Psoas muscle (tissue), 8 donors: ENCODE measurements at places on chromosomes 12 and 14.

- DNase-seq = no peak
Measured at GRCh38 chr14:85461432-85462133, 68.4 kb upstream of the FLRT2 start.

DNA sequence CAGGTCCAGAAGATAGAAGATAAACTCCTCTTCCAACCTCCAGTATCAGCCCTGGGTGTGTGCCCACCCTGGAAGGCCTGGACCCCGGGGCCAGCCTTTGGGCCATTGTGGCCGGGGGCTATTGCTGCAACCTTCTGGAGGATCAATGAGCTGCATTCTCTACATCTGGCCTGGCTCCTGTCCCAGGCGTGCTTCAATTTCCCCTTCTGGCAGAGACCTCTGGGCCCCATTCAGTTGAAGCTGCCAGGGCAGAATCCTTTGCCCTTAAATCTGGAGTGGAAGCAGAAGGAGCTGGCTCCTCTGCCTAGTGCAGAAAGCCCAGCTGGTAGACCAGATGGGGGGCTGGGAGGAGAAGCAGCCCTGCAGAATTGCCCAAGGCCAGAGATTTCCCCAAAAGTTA is 10.0 kb downstream of the NYNRIN start:
- no peak for DNase-seq

DNA sequence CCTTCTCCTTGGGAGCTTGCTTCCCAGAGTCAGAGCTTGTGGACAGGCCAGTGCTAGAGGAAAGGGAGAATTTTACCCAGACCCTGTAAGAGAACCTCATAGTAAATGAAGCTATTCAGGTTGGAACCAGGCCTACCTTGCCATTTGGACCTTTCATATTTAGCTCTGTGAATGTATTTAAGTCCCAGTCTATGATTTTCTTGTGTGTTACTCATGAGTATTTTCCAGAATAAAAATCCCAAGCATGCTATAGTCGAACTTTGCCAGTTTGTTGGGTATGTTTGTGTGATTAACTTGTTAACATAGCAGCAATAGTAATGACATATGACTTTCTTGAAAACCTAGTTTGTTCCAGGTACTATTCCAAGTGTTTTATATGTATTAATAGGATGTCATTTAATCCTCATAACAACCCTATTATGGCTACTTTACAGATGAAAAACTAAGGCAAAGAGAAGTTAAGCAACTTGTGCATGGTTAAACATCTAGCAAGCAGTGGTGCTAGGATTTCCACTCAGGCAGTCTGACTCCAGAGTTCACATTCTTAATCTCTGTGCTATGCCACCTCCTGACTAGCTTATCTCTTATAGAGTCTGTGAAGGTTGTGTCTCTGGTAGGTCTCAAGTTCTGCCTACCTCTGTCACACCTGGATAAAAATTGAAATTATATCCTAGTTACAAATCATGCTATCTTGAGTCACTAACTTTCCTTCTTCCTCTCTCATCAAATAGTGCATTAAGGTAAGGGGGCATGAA is 47.9 kb upstream of the GARIN2 start:
- no peak for DNase-seq

DNA sequence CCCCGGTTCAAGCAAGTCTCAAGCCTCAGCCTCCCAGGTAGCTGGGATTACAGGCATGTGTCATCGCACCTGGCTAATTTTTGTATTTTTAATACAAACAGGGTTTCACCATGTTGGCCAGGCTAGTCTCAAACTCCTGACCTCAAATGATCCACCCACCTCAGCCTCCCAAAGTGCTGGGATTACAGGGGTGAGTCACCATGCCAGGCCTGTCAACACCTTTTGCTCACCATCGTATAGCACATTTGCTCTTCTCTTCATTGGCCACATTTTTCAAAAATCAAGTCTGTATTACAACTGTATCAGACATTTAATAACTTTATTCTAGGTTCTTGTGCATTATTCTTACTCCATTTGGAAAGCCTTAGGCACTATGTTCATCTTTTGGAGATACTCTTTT is 50.3 kb downstream of the BCAT1 start:
- no peak for DNase-seq

DNA sequence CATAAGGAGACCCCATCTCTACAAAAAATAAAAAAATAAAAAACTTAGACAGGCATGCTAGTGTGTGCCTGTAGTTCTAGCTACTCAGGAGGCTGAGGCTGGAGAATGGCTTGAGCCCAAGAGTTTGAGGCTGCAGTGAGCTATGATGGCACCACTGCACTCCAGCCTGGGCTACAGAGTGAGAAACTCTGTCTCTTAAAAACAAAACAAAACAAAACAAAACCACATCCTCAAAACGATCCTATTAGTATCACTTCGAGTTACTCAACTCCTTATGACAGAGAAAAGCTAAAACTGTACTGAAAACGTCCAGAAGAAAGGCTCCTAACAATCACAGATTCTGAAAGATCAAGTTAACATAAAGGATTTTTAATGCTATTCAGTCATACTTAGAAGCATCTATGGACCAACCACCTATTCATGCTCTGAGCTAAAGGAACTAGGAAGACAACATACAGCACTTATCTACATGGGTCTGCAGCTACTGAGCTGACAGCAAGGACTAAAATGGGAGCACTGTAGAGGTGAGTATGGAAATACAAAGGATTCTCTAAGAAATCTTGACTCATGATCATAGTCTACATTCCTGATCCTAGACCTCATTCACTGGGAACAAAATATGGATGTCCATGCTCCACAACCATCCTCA is 75.3 kb upstream of the DUSP6 start:
- no peak for DNase-seq

- no peak for DNase-seq
Measured at GRCh38 chr12:94248582-94248981, 100.2 kb downstream of the PLXNC1 start.

- no peak for DNase-seq
Measured at GRCh38 chr12:67415473-67415872, 146.3 kb downstream of the CAND1 start.

- DNase-seq = no peak
Measured at GRCh38 chr14:87615822-87616679, 376.9 kb downstream of the GALC start.

- no peak for DNase-seq
Measured at GRCh38 chr12:131603939-131604795, 106.7 kb upstream of the SFSWAP start.

DNA sequence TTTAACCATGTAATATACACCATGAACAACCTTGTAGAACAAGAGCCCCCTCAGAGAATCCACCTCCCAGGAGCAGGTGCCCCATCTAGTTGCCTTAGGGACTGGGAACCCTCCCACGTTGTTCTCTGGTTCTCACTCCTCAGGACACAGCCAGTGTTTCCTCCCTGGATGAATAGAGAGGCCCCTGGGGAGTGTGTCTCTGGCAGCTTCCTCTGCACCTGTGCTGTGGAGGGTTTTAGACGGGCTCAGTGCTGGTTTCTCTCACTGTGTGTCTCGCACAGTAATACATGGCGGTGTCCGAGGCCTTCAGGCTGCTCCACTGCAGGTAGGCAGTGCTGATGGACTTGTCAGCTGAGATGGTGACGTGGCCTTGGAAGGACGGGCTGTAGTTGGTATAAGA is 581.3 kb downstream of the TMEM121 start:
- no peak for DNase-seq

DNA sequence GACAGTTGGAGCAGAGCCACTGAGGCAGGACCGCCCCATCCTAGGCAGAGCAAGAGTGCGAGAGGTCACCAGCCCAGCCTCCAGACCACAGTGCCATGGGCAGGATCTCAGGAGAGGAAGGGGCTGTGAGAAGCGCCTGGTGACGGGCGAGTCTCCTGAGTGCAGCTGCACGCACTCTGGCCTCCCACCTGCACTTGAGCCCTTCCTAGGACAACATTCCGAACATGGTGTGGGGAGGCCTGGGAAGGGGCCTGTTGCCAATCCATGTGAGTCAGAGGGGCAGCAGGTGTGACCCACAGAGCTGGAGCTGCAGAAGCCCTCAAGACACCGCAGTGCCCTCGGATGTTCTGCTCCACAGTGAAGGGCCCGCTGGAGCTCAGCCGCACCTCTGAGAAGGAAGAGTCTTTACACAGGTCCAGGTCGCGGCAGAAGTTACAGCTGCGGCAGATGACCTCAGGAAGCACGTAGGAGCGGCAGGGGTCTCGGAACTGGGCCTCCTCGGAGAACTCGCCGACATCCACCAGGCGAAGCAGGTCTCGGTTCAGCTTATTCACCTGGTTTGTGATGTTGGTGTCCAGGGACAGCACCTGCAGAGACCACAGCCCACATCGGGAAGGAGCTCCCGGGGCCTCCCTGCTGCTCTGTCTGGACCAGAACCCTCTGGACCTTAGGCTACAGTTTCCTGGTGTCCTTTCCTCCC is 7.3 kb downstream of the P2RX2 start:
- no peak for DNase-seq

- no peak for DNase-seq
Measured at GRCh38 chr12:75115748-75116147, 93.9 kb downstream of the KCNC2 start.

DNA sequence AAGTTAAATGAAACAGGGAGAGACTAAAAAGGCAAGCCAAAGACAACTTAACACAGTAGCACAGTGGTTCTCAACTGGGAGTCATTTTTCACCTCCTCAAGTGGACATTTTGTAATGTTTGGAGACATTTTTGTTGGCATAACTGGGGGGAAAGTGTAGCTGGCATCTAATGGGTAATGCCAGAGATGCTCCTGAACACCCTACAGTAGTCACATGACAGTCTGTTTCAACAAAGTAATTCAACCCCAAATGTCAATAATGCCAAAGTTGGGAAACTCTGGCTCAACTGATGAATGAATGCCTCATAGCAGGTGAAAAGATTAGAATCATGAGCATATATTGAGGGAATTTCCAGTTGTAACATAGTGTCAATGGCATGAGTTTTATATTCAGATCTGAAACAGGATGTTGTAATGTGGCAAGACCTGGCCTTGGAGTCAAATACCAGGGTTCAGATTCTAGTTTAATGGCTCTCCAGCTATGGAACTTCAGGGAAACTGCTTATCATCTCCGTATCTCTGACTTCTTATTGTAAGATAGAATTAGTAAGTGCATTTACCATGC is 2.4 kb upstream of the OR4K5 start:
- DNase-seq = no peak

GRCh38 chr12:58420503-58420902 is 479.1 kb downstream of the ATP23 start:
- no peak for DNase-seq

DNA sequence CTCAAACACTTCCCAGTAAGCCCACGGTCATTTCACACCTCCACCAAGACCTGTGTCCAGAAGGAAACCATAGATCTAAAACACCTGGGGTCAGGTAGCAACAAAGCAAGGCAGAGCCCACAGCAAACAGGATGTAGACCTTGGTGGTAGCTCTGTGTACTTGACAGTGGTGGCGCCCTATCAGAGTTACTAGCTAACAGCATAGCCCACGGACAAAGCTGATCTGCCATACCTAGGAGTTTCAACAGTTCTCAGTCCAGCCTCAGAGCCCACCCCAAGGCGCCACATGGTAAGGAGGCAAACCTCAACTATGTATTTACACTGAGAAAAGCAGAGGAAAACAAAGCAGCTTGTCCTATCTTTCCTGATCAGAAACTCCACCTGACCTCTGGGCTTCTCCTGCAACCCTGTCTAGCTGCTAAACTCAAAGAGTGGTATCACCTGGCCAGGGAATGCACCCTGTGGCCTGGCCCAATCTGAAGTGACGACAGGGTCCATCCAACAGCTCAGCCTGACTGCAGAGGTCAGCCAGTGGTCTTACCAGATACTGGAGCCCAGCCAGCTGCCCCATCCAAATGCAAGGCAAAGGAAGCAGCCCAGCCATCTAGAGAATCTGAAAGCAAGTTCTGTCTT is 46.3 kb downstream of the STON2 start:
- no peak for DNase-seq

- DNase-seq = no peak
Measured at GRCh38 chr12:65389436-65389835, 111.0 kb downstream of the MSRB3 start.

DNA sequence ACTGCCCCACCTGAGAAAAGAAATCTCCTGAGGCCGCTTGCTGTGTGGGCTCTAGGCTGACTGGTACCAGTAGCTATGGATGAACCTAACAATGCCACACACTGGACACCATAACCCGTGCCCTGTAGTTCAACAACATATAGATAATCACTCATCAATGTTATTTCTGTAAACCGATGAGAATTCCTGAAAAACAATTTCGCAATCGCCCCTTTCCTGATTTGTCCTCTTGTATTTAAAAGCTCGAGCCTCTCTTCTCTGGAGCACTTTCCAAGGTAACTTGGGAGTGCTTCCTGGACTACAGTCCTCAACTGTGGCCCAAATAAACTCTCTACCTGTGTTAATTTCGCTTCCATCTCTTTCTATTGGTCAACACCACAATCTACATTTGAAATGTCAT is 26.1 kb upstream of the PPP2R5C start:
- DNase-seq = no peak

DNA sequence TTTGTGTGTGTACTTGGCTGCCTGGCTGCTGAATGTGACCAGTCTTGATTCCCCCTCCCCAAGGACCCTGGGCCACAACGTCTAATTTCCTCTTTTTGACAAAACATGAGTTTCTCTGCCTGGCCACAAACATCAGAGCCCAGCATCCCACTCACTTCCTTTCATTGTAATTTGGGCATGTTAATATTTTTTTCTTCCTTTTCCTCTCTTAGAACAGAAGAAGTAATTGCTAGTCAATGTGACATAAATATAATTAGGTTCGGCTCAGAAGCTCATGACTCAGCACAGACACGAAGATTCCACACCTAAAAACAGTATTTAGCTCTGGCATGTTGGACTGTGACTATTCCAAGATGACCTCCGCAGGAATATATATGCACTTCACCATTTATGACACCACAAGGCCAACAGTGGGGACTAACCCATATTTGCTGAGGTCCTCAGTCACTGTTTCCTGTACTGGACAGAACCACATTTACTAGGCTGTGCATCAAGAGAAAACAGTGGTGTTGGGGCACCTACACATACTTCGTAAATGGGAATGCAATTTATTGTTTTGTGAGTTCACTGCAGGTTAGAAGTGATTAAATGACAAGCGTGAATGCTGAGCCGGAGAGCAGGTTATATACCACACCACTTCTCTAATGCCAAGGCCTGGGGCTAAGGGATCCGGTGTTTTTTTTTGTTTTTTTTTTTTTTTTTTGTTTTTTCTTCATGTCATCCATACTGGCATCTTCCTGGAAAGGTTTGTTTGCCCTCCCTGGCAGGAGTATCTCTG is 4.2 kb downstream of the GSG1 start:
- no peak for DNase-seq
